ENCODE measurements at places on chromosomes 11 and 22. TPM values are rescaled to one million over a fixed set of nuclear protein-coding genes. Genes with fewer than 3 reads are reported as not detected.

- DNase-seq: no peak
Observed at GRCh38 chr22:25404928-25405816, 159.3 kb upstream of the GRK3 start.

DNA sequence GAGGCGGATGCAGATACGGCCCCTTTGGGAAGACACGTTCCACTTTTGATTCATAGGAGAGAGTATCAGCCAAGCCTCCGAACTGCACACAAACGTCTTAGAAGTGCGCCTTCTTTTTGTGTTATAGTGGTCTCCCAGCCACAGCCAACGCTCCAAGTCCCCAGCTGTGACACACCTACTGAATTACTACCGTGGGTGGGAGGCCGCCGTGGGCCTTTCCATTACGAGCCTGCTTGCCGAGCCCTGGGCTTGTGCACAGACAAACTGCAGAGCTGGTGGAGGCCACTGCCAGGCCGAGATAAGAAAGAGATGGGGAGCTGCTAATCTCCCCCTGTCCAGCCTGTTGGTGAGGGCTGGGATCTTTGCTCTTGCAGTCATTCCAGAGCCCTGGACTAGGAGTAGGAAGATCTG, 761 bp downstream of the HMBS start:
- no peak for DNase-seq

- DNase-seq: no peak
Observed at GRCh38 chr22:50672041-50672440, 582 bp upstream of the SHANK3 start.

DNA sequence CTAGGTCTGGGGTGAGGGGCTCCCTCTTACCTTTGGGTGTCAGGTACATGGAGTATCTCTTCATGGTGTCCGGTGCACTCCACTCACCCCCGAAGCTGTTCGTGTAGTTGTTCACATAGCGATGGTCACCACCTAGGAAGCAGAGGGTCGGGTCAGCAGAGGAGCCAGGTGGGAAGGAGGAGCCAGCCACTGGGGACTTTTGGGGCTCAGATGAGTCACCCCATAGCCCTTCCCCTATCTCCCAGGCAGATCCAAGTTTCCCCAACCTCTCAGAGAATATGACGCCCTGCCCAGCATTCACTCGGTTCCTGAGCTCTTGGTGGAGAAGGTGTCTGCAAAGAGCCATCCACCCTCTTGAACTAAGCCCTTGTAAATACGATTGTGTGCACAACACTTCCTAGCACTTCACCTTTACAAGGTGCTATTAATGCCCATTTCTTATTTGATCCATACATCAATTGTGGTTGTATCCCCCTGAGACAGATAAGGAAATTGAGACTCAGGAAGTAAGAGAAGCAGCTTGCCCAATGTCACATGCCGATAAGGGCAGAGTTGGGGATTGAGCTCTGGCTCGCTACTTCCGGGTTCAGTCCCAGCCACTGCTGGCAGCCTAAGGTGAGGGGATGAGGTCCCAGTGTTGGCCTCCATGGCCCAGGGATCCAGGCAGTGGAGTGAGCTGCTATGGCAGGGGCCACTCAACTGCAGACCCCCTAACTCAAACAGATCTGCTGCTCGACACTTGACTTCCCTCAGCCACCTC, 14.8 kb downstream of the TRIM29 start:
- DNase-seq: peak; percentile 36

DNA sequence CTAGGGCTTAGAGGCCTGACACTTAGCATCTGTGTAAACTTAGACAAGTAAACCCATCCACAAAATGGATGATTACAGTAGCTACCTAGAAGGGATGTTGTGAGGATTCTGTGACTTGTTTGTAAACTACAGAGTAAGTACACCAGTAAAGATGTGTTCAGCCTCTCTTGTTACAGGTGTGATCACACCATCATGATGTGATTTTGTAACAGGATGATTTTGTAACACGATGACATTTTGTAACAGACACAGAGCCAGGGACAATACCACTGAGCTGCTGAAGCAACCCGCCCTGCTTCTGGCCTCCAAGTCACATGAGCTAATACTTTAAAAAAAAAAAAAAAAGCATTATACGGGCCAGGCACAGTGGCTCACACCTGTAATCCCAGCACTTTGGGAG, 17.0 kb downstream of the FADD start:
- DNase-seq: no peak

DNA sequence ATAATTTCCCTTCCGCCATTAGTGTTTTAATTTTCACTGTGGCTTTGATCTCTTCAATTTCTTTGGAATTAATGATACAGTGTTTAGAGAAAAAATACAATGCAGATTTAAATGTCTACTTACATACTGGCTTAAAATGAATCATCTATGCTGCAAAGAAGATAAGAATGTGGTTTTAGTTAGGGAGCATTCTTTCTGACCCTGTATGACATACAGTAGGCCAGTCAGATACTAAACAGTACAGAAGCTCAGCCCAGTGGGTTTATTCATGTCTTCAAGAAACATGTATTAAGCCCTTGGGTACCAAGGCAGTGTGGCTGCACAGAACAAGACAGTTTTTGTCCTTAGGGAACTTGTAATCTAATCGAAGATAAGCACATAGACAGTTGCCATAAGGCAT, 268.8 kb downstream of the DDX10 start:
- no peak for DNase-seq

DNA sequence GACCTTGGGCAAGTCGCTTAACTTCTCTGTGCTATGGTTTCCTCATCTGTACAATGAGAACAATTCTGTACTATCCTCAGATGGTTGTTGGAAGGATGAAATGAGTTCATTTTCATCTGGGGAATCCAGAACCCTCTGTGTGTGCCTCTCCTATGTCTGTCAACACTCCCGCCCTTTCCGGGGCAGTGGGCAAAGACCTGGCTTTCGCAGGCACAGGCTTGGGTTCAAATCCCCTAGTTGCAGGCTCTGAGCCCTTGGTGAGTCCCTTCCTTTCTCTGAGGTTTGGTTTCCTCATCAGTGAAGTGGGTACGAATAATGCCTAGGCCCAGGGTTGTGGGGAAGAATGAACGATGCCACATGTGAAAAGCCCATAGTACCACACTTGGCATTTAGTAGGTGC, 6.0 kb downstream of the PNPLA5 start:
- DNase-seq: no peak

DNA sequence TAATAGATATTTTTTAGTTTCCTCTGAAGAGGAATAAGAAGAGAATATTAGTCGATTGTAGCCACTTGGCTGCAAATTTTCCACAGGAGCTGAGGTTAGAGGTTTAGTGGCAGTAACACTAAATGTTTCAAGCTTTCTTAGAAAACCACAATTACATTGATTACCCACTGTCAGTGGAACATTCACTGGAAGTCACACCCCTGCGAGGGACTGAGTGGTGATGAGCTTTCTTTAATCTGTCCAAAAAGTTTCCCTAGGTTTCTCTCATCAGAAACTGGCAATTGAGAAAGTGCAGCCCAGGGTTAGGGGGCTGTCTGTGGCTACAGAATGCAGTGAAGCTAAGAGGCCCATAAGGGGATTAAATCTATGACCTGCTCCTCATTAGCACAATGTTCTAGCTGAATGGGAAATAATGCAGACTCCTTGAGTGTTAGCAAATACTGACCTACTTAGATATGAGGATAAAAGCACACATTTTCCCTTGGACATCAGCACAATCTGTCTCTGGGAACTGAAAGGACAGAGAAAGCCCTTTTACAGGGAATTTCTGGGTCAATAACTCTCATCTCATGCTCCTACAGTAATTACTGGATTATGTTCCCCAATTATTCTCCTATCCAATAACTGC, 189.5 kb downstream of the FAM76B start:
- no peak for DNase-seq

DNA sequence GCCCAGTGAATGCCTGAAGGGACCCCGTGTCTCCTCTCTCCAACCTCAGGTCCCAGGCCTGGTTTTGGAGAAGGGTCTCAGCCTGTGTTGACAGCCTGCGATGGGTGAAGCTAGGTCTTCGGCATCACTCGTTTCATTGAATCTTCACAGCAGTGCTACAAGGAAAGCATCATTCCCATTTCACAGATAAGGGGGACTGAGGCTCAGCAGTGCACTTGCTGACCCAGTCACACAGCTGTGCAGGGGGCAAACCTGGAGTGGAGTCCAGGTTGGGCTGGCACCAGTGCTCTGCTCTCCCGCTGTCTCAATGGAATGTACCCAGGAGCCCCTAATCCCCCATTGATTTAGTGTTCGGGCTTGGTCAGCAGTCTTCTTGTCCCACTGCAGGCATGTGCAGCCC, 10.9 kb upstream of the YWHAH start:
- no peak for DNase-seq

- no peak for DNase-seq
Observed at GRCh38 chr22:32542677-32543357, 68.2 kb downstream of the FBXO7 start.

GRCh38 chr11:47867823-47868222, 19.7 kb upstream of the NUP160 start:
- DNase-seq: no peak

DNA sequence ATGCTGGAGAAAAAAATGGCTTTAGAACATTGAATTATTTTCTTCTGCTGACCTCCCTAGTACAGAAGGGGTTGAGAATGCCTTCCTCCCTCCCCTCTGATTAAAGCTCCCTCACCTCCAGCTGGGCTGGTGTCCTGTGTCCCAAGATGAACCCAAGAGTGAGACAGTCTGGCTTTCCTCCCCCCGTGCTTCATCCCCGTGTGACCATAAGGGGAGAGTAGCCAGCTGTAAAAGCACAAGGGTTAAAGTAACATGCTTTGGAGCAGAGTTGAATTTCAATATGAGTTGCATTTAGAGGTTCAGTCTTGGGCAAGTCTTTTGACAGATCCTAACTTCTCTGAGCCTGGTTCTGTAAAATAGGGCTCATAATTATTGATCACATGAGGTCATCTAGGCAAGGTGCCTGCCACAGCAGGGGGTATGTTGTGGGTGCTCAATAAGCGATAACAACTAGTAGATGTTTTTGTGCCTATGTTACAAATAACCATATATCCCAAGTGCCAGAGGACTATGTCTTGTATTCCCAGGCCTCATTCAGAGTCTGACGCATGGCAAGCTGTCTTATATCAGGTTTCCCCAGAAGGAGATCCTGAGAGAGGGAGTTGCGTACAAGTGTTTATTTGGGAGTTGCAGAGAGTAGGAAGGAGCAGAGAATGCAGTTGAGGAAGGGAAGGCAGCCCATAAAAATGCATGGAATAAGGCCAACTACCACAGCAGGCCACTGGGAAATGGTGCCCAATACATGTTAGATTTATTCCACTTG, 4.1 kb downstream of the PRG2 start:
- no peak for DNase-seq

- DNase-seq: peak; percentile 3
Observed at GRCh38 chr22:28410050-28410816, 269.4 kb downstream of the TTC28 start.

OPCML gene
- not detected for total RNA-seq

MS4A6E gene
- total RNA-seq: not detected

NOX4 gene
- total RNA-seq: not detected

LIF gene
- 25.4 TPM for total RNA-seq

GPHA2 gene
- total RNA-seq: not detected

INSC gene
- not detected for total RNA-seq

ART1 gene
- not detected for total RNA-seq

RBMXL2 gene
- total RNA-seq: not detected

NNMT gene
- 204 TPM for total RNA-seq

BMAL1 gene
- total RNA-seq: 17.0 TPM

OR52A1 gene
- total RNA-seq: not detected

Data from A172 (cell line).